Glutamatergic neuron (in vitro differentiated cells): ENCODE measurements at places on chromosomes 2 and 18. TPM values are rescaled to one million over a fixed set of nuclear protein-coding genes. Genes with fewer than 3 reads are reported as not detected.

IMPACT gene
- total RNA-seq, result 11.6 TPM

WDR33 gene
- 54.5 TPM for total RNA-seq

GRCh38 chr2:133360882-133361281, 207.4 kb downstream of the NCKAP5 start:
- no peak for DNase-seq

DNA sequence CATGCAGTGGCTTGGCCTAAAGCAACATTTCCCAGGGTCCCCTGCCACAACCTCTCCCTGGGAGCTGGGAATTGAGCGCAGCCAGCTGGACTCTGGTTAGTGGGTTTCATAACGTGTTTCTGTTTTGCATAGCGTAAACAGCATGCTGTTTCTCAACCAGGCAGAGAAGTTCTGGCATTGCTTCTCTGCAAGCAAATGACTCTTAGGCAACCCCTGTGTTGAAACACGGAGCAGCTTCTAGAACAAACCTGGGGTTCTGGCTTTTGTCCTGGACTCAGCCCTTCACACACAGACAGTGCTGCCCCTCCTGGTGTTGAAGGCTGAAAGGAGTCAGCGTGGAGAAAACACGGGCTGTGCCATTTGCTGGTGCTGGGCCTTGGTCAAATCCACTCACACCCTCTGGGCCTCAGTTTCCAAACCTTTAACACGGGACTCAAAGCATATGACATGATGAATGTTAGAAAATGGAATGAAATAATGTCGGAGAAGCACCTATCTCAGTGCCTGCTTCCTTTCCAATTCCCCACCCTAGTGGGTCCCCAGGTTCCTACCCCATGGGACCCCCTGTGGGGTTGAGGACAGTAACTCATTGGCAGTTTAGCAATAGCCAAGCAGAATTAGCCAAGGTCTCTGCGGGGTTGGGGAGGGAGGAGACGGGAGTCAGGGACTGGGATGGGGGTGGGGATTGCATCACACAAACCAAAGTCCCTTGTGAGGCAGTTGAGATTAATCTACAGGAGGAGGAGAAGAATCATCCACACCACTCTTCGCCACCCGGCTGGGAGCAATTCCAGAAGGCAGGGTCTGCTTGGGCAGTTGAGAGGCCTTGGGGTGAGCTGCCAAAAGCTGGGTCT, 30.2 kb upstream of the IL1R2 start:
- no peak for DNase-seq

GRCh38 chr18:21933931-21934765, 193.6 kb downstream of the MIB1 start:
- DNase-seq, result no peak

GRCh38 chr2:3131636-3132326, 245.8 kb downstream of the EIPR1 start:
- DNase-seq, result no peak

DNA sequence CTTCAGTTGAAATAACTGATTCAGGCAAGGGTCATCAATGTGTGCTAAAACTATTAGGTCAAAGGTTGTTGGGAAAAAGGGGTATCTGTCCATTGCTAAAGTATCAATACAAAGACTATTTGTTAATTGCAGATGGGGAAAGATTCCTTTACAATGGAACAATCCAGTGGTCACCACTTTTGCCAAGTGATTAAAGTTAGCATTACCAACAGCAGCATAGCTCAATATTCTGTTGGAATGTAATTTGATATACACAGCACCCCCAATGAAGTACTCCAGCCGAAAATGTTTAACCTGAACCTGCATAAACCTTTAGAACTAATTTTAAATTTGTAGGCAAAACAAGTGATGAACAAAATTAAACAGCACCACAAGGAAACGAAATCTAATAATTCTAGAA, 191.0 kb downstream of the TCF4 start:
- no peak for DNase-seq

DNA sequence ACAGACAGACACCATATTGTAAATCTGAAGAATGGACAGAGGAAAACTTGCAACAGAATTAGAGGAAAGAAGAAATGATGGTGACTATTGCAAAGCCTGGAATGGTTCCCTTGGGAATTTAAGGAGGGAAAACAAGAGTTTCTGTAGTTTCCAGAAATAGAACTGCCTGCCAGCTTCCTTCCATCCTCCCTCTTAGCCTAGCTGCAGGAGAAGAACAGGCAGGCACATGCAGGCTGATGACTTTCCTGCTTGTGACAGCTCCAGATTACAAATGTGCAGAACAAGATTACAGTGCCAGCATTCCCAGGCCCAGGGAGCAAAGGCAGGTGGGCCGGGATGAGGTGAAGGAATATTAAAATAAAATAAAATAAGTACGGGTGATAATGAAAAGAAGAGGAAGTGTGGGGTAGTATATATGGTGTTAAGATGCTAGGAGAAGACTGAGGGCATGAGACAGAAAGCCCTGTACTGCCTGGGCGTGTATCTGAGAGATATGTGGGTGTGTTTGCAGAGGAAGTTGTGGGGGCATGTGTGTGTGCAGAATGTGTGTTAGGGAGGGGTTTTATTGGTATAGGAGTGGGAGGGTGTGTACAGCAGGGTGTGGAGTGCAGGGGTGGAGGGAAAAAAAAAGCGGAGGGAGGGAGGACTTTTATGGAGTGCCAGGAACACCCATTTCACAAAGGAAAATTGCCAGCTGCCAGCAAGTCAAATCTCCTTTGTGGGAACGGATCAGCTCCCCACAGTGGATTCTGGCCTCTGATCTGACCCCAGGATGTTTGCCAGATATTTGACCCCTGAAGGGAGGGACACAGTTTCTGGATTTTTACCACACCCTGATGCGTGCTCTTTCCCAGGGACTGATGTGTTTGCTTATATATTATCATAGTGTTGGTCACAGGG, 43.9 kb upstream of the NEMP2 start:
- DNase-seq, result no peak

GRCh38 chr2:142872882-142873724, 4.4 kb upstream of the KYNU start:
- no peak for DNase-seq

- DNase-seq, result no peak
Observed at GRCh38 chr2:136238286-136239078, 120.5 kb upstream of the CXCR4 start.

- no peak for DNase-seq
Observed at GRCh38 chr2:8550481-8550880, 131.4 kb upstream of the ID2 start.
